Stimulated activated CD4-positive, alpha-beta T cell treated with anti-CD3 and anti-CD28 coated beads, Interleukin-4, amount 100 ng/mL, for 4 hours (primary cell): ENCODE measurements at places on chromosomes 13 and 19.

- peak; percentile 17 for DNase-seq
Measured at GRCh38 chr13:112704308-112705145, 14.7 kb downstream of the ATP11A start.

GRCh38 chr13:85461621-85462020 is 337.6 kb downstream of the SLITRK6 start:
- no peak for DNase-seq

DNA sequence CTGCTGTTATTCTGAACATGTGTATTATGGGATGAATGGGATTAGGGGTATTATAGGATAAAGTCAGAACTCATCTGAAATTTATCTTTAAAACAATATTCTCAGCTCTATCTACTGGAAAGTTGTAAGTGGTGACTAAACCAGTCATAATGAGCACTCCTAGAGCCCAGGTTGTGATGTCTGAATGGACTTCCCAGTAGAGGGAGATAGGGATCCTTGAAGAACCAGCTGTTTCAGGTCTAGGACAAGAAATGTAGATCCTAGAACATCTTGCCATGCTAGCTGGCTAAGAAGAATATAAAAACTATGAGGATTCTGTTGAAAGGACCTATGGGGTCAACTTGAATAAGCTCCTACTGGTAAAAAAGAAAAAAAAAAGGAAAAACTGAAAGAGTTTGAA is 310.8 kb downstream of the SLC7A1 start:
- no peak for DNase-seq

DNA sequence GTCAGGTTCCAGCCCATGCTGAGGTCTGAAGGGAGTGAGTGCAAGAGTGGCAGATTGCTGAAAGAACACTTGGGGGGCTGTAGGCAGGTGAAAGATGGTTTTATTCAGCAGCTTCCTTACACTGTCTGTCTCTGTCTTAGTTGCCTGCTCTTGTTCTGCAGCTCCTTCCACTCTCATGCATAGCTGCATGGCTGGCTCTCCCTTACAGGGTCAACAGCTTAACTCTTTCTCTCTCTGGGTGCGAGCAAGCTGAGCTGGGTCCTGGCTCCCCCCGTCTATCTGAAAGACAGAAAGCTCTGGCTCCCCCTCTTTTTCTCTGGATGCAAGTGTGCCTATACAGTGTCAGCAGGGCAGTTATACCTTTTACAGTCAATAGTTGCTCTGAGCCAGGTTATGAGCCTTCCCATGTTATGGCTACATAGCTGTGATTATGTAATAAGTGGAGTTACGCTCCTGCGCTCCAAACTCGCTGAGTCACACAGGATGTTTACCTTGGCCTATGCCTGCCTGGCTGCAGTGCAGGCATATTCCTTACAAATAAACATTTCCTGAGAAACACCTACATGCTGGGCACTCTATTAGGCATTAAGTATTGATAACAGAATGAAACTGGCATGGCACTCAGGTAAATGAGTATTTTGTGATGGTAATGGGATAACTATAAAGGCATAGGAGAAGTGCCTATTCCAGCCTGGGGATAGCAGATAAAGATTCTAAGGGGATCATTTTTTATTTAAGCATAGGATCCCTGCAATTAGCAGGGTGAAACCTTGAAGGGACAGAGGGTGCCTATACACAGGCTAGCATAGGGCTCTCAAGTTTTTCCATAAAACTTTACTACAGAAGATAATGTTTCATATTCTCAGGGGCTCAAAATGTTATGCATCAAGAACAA is 826.9 kb upstream of the PCDH9 start:
- no peak for DNase-seq

DNA sequence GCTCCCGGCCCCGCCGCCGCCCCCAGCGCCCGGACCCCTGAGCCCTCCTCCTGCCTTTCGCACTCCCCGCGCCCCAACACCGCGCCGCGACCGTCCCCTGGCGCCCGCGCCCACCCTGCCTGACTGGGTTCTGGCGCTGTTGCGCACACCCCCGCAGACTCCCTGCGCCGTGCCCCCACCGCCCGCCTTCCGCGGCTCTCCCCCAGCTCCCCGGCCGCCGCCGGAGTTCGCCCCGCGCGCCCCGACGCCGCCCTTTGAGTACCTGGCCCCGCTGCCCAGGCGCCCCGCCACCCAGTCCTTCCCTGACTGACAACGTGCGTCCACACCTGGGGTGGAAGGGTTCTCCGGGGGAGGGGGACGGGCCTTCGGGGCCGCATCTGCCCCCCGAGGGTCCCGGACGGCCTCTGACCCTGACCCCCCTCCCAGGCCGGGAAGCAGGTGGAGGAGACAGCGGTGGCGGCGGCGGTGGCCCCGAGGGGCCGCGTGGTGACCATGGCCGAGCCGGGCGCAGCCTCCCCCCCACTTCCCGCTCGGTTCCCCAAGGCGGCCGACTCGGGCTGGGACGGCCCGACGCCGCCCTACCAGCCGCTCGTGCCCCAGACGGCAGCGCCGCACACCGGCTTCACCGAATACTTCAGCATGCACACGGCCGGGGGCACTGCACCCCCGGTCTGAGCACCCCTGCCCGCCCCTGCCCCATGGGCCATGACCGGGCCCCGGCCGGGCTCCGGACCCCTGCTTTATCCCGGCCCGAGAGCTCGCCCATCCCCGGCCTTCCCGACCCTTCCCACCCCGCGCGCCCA is 1.4 kb upstream of the MEGF8 start:
- DNase-seq = no peak

DNA sequence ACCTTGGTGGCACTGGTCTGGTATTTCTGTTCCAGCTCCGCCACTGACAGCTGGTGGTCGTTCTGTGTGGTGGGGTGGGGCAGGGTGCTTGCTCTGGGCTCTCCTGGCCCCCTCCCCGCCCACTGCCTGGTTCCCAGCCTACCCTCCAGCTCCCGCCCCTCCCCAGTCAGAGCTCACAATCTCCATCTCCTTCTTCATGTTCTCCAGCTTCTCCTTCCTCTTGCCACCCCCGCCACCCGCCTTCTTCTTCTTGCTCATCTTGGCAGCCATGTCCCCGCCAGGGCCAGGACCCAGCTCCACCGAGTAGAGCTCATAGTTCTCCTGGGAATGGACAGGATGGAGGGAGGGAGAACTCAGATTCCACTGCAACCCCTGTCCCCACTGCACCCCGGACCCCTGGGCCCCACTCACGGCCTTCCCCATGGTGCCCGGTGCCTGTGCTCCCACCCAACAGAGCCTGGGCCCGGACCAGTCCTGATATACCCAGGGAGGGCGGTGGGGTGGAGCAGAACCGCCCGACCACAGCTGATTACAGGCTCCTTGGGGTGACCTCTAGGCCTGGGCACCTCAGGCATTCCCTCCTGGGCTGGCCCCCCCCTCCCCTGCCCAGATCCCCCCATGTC is at the start of gene ATP4A:
Gene ATP4A (minus strand): TSS at position 452 of the 623 bp plus-strand sequence. CDS start 29 bp downstream, at position 423.
- no peak for DNase-seq

GRCh38 chr19:34475026-34475974 is 6.3 kb upstream of the WTIP start:
- no peak for DNase-seq

GRCh38 chr13:31090096-31090495 is 71.6 kb downstream of the HSPH1 start:
- DNase-seq = no peak

DNA sequence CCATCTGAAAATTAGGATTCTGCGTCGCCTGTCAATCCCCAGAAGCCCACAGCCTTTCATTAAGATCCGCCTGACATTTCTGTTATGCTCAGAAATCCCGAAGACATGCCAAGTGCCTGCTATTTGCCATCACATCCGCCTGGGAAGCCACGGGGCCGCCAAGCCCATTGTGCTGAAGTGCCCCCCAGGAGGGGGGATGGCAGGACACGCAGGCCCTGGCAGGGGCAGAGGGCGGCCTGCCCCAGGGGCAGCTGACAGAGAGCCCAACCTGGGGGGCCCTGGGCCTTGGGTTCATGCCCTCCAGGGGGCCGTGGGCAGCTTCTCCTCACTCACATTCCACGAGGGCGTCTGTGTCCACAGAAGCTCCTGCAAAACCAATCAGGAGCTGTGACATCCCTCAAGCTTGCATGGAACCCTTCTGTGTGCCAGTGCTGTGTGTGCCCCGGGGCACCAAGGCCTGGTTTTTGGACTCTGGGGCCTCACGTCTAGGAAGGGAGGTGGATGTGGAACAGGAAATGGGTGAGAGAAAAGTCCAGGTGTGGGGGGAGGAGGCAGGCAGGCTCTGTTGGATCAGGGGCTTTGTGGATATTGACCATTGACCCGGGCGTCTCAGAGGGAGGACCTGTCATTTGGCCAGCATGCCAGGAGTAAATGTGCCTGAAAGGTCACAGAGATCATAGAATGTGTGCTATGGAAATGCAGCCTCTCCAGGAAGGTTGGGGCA is 122.9 kb downstream of the URI1 start:
- DNase-seq = no peak

- DNase-seq = no peak
Measured at GRCh38 chr13:60229708-60230272, 66.1 kb upstream of the DIAPH3 start.

DNA sequence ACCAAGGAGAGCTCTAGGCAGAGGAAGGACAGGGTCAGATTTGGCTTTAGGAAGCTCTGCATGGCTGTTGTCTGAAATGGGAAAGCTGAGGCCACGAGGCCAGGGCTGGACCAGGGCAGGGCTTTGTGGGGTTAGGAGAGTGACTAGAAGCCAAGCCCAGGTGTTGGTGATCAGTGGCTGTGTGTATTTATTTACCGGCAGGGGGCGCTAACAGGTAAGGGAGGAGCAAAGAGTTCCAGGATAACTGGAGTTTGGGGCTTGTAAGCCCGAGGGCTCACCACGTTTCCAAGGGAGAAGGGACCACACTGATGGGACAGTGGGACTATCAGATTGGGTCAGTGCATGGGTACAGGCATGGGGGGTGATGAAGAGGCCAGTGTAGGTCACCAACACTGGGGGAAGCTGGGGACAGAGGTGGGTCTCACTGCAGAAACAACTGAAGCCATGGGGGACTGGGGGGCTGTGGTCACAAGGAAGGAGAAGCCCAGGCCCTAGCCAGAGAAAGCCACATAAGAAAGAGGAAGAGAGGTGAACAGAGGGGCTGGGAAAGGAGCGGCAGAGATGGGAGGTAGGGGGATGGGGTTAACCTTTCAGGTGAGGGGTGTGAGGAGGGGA is 3.9 kb downstream of the TMEM147 start:
- DNase-seq = peak; percentile 34

DNA sequence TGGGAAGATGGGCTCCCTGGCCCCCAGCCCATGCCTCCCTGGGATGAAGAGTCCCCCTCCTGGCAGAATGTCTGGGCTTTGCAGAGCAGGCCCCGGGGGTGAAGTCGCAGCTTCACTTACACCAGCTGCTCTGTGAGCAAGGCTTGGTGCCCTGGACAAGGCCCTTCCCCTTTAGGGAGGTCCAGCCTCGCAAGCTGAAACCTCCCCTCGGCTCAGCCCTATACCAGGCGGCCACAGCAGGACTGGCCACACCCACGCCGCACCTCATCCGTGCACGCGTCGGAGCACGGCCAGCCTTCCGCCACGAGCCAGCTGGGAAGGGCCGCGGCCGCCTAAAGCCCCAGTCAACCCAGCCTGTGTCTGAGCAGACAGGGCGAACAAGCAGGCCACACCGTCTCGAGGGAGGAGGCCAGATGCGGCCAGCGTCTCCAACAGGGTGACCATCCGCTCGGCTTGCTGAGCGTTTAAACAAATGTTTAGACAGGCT is 83.2 kb upstream of the MCF2L start:
- DNase-seq = no peak

- DNase-seq = no peak
Measured at GRCh38 chr19:38274739-38275138, 10.4 kb downstream of the SPINT2 start.
